ENCODE measurements at places on chromosomes 6 and 20.

DNA sequence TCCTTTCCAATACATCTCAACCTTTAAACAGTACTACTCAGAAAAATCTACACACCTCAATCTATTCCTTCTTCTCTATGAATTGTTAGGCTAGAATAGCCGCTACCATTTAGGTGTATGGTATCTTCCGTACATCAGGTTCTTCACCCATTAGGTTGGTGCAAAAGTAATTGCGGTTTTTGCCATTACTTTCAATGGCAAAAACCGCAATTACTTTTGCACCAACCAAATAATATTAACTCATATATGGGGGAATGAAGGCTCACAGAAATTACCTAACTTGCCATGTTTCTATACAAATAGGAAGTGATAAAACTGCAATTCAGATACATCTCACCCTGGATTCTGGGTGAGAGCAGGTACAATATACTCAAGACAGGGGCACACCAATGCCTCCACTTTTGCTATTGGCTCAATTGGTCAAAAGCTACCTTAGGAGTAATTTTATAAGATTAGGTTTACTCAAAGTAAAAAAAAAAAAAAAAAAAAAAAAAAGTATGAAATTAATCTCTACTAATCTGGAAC is 37.7 kb upstream of the ARHGAP18 start:
- no peak for DNase-seq

DNA sequence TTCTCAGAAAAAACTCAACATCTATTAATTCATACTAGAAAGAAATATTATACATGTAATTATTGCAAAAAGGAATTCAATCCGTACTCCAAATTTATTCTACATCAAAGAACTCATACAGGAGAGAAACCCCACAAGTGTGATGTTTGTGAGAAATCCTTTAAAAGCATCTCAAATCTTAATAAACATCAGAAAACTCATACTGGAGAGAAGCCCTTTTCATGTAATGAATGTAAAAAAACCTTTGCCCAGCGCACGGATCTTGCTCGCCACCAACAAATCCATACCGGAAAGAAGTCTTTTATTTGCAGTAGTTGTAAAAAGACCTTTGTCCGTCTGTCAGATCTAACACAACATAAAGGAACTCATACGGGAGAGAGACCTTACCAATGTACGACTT is 22.0 kb downstream of the ZNF334 start:
- DNase-seq: no peak

DNA sequence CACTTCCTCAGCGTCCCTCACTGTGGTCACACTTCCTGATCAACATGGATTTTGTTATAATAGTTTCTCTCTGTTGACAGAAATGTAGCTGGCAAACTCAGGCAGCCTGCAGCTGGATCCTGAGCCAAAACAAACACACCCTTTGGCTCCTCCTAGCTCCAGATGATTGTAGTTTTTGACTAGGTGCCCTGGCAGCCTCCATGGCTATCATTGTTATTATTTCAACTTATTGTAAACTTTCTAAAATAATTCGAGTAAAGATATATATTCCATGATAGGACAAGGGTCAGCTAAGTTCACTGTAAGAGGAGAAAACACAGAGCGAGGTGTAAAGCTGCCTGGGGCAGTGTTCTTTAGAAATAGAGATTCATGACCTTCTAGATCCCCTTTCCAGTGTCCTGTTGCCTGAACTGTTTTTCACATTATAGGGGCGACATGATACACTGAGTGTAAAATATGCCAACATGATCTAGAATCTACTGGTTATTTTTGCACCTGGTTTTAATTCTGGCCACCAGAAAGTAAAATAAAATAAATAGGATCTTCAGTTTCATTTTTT is 98.2 kb upstream of the HDGFL1 start:
- no peak for DNase-seq

GRCh38 chr6:121285041-121285440 is 49.2 kb downstream of the TBC1D32 start:
- DNase-seq: no peak

DNA sequence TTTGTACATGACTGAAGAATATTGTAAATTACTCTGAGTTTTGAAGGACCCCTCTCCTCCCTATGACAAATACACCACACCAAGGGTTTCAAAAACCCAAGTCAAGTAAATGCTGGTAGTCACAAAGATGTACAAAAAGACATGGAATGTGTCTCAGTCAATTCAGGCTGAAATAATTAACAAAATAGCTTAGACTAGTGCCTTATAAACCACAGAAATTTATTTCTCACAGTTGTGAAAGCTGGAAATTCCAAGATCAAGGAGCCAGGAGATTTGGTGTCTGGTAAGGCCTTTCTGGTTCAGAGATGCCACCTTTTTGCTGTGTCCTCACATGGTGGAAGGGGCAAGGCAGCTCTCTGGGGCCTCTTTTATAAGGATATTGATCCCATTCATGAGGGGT is 202.3 kb upstream of the RIN2 start:
- no peak for DNase-seq

GRCh38 chr6:17591287-17591686 is 8.8 kb upstream of the FAM8A1 start:
- DNase-seq: no peak

- DNase-seq: no peak
Measured at GRCh38 chr6:45647341-45648261, 269.9 kb upstream of the SUPT3H start.

DNA sequence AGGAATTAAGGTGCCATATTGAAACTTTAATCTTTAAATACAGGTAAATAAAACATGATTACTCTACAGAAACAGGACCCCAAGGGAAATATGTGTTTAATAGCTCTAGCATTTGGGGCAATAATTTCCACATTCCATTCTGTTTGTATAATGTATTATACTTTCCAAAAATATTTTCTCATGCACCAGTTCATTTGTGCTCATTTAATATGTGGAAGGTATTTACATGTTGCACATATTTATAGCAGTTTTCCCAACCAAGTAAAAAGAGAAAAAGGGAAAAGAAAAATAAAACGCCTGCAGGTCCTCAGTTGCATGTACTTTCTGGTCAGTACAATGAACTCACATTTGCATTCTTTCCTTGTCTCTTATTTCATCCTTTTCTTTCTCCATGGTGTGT is 129.5 kb upstream of the SULF2 start:
- no peak for DNase-seq

DNA sequence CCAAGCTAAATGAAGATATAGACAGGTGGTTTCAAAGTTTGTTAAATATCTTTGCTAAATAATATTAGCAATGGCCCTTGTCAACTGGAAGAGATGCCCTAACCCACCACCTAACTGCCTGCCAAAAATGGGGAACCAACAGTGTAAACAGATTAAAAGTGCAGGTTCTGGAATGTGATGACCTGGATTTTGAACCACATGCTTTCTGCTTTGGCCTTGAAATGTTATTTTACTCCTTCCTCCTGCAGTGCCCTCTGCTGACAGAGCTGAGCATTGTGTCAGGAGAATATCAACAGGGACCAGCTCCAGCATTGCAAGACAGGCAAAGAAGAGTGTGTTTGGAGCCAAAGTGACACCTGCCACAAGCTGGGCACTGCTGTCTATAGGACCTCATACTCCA is 226.6 kb downstream of the MYLK4 start:
- no peak for DNase-seq

Data from amygdala (tissue), 56 donors.